ENCODE measurements at places on chromosomes 12 and 14.

GRCh38 chr12:58242796-58243630, 301.6 kb downstream of the ATP23 start:
- DNase-seq: no peak

DNA sequence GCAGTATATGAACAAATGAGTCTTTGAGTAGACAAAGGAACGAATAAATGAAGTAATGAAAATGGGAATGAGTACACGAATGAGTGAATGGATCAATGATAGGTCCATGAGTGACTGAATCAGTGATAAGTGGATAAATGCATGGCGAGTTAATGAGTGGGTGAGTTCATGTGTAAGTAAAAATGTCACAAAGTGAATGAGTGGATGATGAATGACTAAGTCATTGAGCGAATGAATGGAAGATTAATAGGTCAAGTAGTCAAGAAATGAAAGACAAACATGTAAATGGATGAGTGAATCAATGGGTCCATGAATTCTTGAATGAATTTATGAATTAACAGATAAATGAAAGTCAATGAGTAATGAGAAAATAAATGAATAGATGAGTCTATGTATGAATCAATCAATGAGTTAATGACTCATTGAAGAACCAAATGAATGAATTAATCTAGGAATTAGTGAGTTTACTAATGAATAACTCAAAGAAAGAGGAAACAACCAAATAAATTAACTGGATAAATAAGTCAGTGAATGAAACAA, 97.3 kb upstream of the RTL1 start:
- DNase-seq: no peak

DNA sequence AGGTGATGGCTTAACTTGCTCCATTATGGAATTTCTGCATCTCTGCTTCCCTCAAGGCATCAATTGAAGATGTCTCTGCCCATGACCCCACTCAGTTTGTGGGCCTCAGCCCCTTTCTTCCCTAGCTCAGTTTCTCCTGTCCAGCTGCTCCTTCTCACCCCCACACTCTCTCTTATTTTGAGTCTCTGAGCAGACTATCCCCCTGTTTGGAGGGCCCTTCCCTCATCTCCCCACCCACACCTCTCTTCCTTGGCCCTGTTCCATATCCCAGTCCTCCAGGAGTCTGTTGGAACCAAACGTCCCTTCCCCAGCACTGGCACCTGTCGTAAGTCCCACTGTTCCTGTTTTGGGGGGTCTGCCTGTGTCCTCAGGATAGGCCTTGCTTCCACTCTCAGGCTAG, 8.3 kb upstream of the KRT1 start:
- DNase-seq: no peak

DNA sequence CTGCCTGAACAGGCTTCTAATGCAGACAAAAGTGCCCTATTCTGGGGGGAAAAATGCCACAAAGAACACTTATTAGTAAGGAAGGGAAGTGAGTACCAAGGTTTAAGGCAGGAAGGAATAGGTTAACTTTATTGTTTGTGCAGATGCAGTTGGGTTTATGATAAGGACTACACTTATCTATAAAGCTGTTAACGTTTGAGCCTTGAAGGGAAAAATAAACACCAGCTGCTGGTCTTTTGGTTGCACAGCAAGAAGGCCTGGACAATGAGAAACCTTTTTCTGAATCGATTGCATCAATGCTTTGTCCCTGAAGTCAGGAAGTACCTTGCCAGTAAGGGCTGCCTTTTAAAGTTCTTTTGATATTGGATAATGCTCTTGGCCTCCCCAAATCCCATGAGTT, 407.8 kb downstream of the ATP23 start:
- no peak for DNase-seq

- DNase-seq: no peak
These were observed 14.9 kb downstream of the VRK1 start for GRCh38 chr14:96811985-96812667.

DNA sequence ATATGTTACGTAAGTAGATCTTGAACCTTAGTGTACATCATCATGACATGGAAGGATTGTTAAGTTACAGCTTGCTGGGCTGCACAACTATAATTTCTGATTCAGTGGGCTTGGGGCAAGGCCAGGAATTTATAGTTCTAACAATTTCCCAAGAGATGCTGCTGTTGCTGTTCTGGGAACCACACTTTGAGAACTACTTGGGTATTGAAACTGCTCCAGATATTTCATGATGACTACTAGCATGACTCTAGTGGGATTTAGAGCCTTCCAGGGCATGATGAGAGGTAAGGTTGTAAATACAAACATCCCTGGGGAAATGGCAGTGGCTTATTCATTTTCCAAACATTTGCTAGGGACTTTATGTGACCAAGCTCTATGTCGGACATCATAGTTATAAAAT, 904.8 kb upstream of the SEL1L start:
- DNase-seq: no peak

- DNase-seq: no peak
These were observed 188.2 kb upstream of the FRMD6 start for GRCh38 chr14:51463461-51463860.

DNA sequence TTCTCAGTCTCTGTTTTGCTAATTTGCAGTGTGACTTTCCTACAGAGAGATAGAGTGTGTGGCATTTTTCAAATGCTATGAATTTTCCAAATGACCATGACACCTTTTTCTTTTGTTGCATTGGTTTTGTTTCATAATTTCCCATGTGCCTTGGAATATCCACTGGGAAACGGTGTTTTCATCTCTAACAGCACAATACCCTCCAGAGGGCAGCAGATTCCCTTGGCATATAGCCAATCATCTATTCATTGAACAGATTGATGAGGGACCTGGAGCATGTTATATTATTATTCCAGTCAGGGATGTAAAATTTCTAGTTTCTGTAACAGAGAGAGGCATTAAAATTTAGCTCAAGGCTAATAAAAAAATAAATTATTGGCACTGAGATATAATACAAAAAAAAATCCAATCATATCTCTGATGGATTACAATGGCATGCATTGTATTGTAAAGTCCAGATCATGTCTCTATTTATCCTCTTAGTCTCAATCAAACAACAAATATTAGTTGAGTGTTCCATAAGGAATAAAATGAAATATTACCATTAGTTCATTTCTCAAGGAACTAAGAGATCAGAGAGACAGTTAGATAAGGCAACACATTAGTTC, 29.6 kb upstream of the NTN4 start:
- DNase-seq: peak; percentile 66

DNA sequence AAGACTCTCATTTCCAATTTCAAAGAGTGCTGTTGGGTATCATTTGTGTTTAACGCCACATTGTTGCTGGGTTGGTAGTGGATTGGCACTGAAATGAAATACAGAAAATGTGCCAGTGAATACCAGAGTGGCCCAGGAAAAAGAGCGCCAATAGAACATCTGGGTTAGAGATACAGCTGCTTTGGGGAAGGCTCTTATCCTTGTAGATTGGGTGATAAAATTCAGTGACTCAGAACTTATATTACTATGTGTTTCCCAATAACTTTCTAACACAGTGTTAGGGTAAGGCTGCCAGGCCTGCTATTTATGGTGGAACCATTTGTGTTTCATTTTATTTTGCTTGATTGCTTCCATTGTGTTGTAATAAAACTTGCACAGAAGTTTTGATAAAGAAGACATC, 168.2 kb upstream of the SSTR1 start:
- DNase-seq: no peak

GRCh38 chr14:65072937-65073336, 29.4 kb downstream of the MAX start:
- no peak for DNase-seq

GRCh38 chr14:104224506-104225277, 86.3 kb downstream of the KIF26A start:
- DNase-seq: no peak

DNA sequence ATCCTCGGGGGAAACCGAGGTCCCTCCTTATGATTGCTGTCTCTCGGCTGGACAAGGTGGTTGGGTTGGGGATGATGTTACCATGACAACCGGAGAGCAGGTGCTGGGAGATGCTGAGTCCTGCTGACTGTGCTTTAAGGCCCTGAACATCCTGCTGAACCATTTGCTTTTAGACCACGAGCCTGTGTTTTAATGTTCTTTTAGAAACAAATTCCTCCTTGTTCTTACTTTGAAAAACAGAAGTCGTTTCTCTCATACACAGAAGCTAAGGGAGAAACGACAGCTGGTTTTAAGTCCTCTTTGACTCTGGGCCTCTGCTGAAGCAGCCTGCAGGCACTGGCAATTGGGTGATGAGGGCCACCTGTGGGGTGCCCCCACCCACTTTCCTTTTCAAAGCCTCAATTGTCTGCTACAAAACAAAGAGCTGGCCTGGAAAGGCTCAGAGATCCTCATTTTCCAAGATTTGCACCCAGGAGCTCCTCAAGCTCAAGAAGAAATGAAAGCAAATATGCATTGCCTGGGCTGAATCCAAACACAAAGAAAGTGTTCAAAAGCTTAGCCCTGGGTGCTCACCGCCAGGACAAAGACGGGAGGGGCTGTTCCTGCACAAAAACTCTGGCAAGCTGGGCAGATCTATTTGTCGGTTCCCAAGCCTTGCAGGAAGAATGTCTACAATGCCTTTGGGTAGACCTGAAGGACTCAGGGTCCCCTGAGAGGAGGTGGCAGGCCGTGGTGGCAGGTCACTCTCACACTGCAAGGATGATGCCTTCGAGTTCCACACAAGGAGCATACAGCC, 90.0 kb upstream of the CLMN start:
- DNase-seq: no peak
